ENCODE measurements at places on chromosomes 11 and 22. TPM values are rescaled to one million over a fixed set of nuclear protein-coding genes. Genes with fewer than 3 reads are reported as not detected.

The MDK gene
- 1.4 TPM for total RNA-seq

DNA sequence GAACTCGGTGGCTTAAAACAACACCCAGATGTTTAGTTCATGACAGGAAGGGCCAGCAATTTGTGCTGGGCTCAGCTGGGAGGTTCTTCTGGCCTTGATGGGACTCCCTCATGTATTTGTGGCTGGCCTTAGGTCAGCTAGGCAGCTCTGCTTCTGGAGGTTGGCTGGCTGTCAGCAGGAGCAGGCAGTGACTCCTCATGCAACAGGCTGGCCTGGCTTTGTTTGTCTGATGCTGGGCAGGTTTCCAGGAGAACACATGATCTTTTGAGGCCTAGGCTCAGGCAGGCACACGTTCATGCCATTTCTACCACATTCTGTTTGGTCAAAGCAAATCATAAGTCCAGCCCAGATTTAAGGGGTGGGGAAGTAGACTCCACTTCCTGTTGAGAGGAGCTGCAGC lies 571.2 kb downstream of the TBC1D22A start:
- H3K4me3 ChIP-seq: no peak overlapping the region
- H3K27ac ChIP-seq: no peak overlapping the region
- H3K4me1 ChIP-seq: no peaks in the 10 kb centered on the region
- no peaks in the 10 kb centered on the region for H3K36me3 ChIP-seq

The CD248 gene
- 8.8 TPM for total RNA-seq

The CRYBA4 gene
- total RNA-seq: not detected
